Lower leg skin (tissue), 4 donors: ENCODE measurements at places on chromosomes 2 and 18. TPM values are rescaled to one million over a fixed set of nuclear protein-coding genes. Genes with fewer than 3 reads are reported as not detected.

GRCh38 chr2:100253786-100254185 is 68.5 kb downstream of the LONRF2 start:
- DNase-seq = peak; percentile 31

DNA sequence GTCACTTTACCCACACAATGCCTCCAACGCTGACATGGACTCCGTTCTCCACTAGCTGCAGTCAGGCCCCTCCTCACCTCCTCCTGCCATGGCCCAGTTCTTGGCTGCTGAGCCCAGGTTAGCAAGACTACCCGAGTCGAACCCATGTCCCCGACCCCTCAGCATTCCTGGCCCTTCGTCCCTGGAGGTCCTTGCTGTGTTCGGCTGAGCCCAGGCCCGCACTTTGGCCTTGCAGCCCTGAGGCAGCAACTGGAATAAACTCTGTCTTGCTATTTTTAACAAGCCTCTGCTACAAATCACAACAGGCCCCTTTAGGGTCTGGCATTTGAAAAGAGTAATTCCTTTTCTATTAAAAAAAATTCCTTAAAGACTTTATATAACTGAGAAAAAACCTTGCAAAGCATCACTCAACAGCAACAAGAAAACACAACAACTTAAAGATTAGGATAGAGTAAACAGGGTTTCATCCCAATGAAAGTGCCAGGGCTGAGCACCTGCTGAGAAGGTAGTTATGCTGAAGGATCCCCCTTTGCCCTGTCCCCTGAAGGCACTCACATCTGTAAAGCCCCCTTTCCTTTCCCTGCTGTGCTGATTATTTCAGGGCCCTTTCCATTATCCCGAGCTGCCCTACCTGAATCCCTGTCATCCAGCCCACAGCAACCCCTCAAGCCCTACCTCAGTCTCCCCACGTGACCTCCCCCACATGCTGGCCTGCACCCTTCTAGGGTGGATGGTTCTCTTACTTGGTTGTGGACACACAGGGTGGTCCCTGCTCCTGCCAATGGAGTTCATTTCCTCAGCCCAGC is 120.0 kb upstream of the SNTG2 start:
- DNase-seq = no peak

- no peak for DNase-seq
Measured at GRCh38 chr18:56570978-56571377, 67.4 kb downstream of the TXNL1 start.

GRCh38 chr2:233449081-233449901 is 95.0 kb downstream of the DGKD start:
- peak; percentile 85 for DNase-seq

GRCh38 chr2:117760916-117761315 is 53.6 kb upstream of the DDX18 start:
- no peak for DNase-seq

- DNase-seq = peak; percentile 46
Measured at GRCh38 chr2:239394978-239395377, 5.8 kb downstream of the HDAC4 start.

Gene HOXD9
- total RNA-seq = 2.4 TPM

Gene CNDP1
- total RNA-seq = 0.08 TPM

Gene PTPRN
- total RNA-seq = not detected
